ENCODE measurements at places on chromosomes 2 and 18.

DNA sequence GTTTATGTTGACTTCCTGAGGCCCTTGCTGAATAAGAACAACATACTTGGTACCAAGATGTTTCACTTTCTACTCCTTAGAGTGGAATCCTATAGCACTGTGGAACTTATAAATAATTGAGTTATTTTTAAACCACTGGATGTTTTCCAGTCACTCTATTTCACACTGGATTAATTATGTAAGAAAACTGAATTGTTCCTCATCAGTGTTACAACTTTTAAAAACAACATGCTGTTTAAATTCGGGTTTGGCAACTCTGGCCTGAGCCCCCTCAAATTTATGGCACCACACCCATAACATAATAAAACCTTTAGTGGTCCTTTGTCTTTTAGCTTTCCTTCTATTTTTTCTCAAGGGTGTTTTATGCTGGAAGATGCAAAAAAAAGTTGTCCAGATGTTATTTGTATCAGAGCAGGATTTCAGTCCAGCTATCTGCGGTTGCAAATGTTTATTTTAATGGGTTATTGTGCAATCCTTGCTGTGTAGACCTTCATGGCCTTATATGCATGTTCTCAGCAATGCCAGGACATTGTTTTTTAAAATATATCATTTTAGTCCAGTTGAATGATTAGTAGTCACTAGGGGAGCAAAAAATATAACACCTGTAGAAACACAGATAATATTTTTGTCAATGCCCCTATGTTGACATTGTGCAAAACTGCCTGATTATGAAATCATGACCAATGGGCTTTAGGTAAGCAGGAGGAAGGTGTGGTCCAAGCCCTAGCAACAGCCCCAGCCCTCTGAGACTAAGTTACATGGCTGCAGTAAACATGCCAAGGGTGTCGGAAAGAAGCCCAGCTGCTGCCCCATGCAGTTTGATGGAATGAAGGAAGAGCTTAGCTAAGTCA, 638.0 kb upstream of the ZEB2 start:
- DNase-seq, result no peak

- DNase-seq, result peak; percentile 79
These were observed 346.1 kb downstream of the RND3 start for GRCh38 chr2:150141226-150142001.

- no peak for DNase-seq
These were observed 193.6 kb downstream of the MTCL1 start for GRCh38 chr18:8899000-8899399.

DNA sequence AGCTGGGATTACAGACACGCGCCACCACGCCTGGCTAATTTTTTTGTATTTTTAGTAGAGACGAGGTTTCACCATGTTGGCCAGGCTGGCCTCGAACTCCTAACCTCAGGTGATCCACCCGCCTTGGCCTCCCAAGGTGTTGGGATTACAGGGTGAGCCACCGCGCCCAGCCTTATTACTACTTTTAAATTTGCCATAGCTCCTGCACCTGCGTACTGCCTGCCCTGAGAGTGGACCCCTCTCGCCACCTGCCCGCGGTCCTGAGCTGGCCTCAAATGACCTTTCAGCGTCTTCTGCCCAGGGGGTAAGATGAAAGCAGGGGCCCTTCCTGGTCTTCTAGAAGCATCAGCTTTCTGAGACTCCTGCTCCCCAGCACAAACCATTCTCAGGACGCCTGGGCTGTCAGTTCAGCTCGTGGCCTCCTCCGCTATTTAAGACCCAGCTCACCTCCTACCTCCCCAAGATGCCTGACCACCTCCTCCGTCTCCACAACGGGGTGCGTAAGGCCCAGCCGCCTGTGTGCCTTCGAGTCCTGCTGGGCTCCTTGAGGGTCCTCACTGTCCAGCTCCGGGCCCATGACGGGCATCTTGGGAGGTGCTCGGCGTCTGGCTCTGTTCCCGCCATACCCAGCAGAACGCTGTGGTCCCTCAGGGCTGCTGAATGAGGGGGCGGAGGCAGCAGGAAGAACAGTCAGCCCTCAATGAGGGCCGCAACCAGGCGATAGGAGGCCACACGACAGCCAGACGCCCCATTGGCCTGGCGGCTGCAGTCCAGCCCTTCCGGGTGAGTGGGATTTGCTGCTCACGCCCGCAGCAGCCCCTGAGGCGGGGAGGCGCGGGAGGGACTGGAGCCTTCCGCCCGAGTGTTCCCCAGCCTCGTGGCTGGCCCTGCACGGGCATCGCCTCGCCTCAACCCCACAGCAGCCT, 266.6 kb downstream of the TFCP2L1 start:
- no peak for DNase-seq

DNA sequence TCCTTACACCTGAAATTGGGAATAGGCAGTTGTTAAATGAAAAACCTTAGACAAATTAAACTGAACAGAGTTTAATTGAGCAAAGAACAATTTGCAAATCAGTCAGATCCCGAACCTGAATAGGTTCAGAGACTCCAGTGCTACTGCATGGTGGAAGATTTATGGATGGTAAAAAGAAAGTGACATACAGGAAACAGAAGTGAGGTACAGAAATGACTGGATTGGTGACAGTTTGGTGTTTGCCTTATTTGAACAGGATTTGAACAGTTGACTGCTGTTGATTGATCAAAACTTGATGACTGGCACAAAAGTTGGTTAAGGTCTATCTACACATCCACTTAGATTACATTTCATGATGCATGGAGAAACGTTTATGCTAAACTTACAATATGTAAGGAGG, 248.8 kb downstream of the HNMT start:
- DNase-seq, result no peak

Measured in NCI-H2081 (cell line).